ENCODE measurements at places on chromosomes 4 and X. TPM values are rescaled to one million over a fixed set of nuclear protein-coding genes. Genes with fewer than 3 reads are reported as not detected.

The GPR143 gene
- total RNA-seq: 0.52 TPM

The SYP gene
- total RNA-seq: 0.47 TPM

The USP17L24 gene
- total RNA-seq: not detected

The MAGEC2 gene
- total RNA-seq: not detected

DNA sequence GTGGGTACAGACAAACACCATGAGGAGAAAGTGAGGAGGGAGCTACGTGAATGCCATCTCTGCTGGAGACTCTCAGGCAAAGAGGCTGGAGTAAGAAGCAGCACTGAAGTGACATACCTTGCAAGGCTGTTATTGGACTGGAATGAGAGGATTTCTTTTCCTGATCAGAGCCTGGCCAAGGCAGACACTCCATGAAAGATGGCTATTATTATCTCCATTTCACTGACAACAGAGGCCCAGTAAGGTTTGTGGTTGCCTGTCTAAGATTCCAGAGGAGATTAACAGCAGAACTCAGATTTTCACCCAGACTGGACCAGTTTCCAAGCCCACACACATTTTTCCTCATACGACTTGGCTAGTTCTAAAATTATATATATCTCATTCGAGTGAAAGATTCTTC lies 162.0 kb upstream of the EOLA2 start:
- DNase-seq: no peak

GRCh38 chrX:5775846-5776430 lies 452.7 kb downstream of the NLGN4X start:
- no peak for DNase-seq

- no peak for DNase-seq
Measured at GRCh38 chrX:135354288-135354687, 45.0 kb downstream of the ETDC start.
